Activated T-helper 1 cell treated with anti-CD3 and anti-CD28 coated beads, Interleukin-2, amount 50 U/mL, for 16 hours (primary cell): ENCODE measurements at places on chromosomes 7 and 10.

DNA sequence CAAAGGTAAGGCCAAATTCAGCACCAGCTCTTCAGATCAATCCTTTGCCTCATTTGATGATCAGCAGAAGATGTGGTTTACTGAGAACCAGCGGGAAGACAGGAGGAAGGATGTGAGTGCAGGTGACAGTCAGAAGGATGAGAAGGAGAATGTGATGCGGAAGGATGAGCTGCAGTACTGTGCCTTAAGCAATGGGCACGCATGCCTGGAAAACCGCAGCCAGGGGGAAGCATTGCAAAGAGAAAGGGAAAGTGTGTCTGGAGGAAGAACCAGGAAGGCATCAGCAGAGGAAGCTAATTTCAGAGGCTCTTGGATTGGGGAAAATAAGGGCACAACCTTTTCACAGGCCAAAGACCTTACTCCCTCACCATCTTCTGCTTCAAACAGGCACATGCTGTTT lies 25.7 kb downstream of the C10orf71 start:
- no peak for DNase-seq

DNA sequence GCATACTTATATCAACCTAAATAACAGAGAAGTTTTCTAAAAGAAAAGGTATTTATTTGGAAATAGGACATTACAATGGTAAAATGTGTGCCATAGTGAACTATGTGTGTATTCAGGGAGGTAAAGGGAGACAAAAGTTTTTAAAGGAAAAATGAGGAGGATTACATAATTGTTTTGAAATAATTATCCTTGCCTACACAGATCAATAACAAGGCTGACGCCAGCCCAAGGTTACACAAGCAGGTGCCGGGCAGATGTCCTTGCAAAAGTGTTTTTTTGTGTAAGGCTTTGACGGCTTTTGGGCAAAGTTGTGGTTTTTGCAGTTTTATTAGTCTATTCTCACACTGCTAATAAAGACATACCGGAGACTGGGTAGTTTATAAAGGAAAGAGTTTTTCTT lies 22.7 kb upstream of the SLC35B4 start:
- DNase-seq = no peak

GRCh38 chr7:49980465-49980864 lies 112.6 kb downstream of the ZPBP start:
- DNase-seq = no peak

DNA sequence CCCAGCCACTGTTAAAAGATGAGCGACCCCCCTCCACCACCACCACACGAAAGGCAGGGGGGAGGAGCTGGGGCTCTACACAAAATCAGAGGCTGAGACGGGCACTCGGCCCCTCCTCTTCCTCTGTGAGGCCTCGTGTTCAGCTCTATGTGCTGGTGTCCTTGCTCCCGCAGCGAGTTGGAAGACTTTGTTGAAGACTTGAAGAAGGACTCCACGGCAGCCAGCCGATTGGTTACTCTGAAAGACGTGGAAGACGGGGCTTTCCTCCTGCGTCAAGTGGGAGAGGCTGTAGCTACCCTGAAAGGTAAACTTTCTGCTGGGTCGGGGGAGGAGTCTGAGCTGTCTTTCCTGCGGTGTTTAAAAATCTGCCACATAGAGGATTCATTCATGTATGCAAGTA lies 203.7 kb downstream of the ARHGAP21 start:
- no peak for DNase-seq

GRCh38 chr7:78558566-78558965 lies 760.0 kb downstream of the PHTF2 start:
- no peak for DNase-seq
